ENCODE measurements at places on chromosomes 3 and 15.

- DNase-seq, result no peak
These were observed 10.6 kb downstream of the HCN4 start for GRCh38 chr15:73357999-73358665.

- DNase-seq, result no peak
These were observed 55.0 kb upstream of the CP start for GRCh38 chr3:149276619-149277018.

- DNase-seq, result no peak
These were observed 187.3 kb upstream of the PDZRN3 start for GRCh38 chr3:73812054-73812453.

DNA sequence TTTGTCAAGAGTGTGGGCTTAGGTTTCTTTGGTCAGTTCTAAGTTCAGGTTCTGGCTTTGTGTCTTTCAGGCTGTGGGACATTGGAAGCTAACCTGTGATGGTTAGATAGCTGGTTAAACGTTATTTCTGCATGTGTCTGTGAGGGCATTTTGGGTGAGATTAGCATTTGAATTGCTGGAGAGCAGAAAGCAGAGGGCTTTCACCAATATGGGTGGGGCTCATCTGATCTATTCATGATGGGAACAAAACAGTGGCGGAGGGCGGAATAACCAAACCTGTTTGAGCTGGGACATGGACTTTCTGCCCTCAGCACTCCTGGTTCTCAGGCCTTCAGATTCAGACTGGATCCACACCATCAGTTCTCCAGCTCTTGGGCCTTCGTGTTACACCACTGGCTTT lies 195.4 kb downstream of the KLF13 start:
- DNase-seq, result no peak

DNA sequence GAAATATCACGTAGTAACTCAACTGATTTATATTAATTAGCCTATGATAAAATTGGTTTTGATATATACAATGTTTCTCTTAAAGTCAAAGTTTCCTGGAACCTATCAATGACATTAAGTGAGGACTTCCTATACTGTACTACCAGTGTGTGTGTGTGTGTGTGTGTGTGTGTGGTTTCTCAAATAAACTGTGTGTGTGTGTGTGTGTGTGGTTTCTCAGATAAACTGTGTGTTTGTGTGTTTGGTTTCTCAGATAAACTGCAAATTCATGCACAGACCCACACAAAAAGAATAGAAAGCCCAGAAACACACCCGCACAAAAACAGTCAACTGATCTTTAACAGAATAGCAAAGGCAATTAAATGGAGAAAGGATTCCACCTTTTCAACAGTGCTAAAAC lies 14.5 kb upstream of the WDR5B start:
- no peak for DNase-seq

DNA sequence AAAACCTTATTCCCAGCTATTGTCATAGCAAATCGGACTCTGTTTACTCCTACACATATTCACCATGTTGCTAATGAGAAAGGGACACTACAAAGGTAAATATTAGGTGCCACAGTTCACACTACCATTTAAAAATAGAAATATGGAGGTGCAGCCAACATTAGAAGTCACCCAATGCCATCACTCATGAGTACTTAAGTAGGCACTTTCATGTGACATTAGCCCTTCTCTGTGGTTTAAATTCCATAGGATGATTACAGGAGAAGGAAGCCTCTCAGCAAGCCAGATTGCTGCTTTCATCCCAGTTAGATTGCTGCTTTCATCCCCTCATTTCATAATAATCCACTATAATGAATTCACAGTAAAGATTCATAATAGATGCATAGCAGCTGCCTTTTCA lies 376.8 kb upstream of the ALCAM start:
- DNase-seq, result no peak

DNA sequence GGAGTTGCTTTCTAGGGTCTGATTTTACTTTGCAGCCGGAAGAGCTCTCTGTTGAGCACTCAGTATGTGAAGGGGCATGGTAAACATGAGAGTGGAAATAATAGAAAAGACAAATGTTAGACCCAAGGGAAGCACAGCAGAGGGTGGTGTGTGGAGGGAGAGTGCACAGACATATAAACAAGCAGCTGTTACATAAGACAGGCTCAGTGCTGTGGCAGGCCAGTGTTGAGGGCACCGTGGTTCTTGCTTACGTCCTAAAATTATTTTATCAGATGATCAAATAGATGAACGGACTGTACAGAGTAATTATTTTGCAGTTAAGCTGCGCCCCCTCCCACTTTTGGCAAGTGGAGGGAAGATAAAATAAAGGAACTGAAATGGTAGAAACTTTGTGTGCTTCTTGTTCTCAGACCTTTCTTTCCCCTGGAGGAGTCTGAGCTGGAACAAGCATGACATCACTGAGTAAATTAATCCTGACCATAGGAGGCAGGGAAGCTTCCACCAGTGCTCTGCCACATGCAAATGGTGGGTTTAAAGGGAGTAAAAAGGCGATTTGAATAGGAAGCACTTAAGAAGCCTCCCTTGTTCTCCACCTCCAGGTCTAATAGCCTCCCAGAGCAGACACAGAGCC lies 205.6 kb downstream of the IL20RB start:
- no peak for DNase-seq

GRCh38 chr15:70061696-70062270 lies 35.9 kb downstream of the TLE3 start:
- DNase-seq, result no peak

GRCh38 chr3:100140976-100141375 lies 26.7 kb upstream of the FILIP1L start:
- DNase-seq, result no peak

GRCh38 chr15:78211189-78211921 lies 23.0 kb downstream of the ACSBG1 start:
- no peak for DNase-seq

DNA sequence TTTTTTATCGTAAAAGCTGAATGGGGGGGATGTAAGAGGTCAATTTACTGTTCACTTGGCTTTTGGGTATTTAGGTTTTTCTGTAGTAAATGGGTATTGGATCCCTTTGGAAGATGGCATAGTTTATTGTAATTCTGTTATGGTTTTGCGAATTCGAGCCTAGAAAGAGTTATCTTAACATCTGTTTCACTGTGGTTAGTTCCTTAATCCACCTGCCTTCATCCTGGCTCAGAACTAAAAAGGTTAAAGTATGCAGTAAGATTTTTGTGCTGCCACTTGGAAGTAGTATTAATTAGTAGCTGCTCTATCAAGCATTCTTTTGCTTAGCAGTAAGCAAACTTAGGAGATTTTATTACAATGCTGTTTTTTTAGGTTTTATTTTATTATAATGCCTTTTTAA lies 62.4 kb downstream of the ARIH1 start:
- no peak for DNase-seq

DNA sequence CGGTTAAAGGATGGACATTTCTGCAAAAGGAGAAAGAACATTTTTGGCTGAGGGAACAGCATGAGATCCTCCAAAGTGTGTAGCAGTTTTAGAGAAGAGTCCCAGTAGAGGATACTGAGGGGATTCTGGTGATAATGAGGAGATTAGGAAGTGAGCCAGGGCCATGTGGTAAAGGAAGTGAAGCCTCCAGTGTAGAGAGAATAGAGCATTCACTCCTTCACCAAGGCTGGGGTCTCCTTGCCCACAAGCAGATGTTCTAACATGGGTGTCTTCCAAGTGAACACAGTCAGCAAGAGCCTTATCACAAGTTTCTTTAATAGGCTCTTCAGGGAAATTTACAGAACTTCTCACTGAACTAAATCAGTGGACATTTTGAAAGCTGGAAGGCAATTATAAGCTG lies 173.7 kb downstream of the SSR3 start:
- no peak for DNase-seq

DNA sequence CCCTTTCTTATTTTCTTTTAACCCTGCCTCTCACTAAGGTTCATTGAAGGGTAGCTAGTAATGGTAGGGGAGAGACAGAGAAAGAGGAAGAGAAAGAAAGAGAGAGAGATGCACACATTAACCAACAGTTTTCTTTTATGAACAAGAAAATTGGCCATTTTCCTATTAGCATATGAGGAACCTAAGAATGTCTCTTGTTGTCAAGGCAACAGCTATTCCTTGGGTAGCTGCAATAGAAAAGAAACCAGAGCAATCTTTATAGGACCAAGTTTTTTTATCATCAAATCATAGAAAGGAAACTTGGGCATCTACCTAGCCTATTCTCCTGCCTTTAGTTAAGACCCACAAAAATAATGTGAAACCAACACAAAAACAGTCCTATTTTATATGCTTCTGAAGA lies 15.0 kb upstream of the CCDC39 start:
- DNase-seq, result no peak

DNA sequence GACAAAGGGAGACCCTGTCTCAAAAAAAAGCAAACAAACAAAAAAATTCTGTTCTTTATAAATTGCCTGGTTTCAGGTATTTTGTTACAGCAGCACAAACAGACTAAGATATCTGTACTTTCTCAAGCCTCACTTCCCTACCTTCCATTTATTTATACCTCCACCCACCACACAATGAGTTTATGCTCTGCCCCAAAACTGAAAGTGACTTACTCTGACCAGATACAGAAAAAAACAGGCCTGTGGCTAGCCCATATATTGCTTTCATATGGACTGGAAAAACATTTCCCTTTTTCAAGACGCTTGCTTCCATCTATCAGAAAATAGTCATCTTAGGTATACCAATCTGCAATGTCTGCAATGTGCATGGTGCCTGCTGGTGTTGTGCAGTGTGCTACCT lies 8.7 kb upstream of the GPD1L start:
- DNase-seq, result no peak

- no peak for DNase-seq
These were observed 58.0 kb upstream of the TEX9 start for GRCh38 chr15:56307180-56307579.

GRCh38 chr3:45311953-45312801 lies 76.2 kb upstream of the LARS2 start:
- no peak for DNase-seq

GRCh38 chr3:156664831-156665178 lies 9.6 kb upstream of the TIPARP start:
- DNase-seq, result no peak

- no peak for DNase-seq
These were observed 31.5 kb upstream of the MLF1 start for GRCh38 chr3:158539414-158540014.

DNA sequence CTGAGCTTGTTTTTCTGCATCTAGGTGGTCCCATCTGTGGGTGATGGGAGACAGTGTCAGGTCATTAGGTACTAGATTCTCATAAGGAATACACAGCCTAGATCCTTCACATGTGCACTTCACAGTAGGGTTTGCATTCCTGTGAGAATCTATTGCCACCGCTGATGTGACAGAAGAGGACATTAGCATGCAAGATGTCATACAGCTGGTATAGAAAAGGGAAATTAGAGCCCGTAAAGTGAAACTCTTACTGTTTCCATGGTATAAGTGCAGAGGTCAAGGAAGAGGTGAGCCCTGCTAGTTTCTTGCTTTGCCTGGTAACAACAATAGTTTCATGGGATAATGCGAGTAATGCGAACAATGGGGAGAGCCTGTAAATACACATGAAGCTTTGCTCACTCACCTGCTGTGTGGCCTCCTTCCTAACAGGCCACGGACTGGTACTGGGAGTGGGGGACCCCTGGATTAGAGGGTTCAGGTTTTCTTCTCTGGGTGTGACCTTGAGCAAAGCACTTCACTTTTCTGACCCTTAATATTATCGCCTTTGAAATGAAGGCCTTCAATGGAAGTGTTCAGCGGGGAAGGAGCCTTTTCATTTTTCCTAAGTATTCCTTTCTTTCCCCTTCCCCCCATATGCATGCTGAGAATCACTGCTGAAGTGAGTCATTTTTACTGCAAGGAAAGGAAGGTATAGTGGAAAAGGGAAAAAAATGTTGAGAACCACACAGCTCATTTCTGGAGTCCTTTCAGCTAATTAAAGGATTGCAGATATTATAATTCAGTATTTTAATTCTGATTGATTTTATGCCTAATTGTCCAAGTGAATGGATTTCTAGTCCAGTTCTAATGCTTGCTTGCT lies 286.4 kb downstream of the UBE2E2 start:
- no peak for DNase-seq
